ENCODE measurements at places on chromosomes 16 and 17.

GRCh38 chr17:61394630-61395408 is 4.8 kb upstream of the TBX2 start:
- DNase-seq, result no peak

DNA sequence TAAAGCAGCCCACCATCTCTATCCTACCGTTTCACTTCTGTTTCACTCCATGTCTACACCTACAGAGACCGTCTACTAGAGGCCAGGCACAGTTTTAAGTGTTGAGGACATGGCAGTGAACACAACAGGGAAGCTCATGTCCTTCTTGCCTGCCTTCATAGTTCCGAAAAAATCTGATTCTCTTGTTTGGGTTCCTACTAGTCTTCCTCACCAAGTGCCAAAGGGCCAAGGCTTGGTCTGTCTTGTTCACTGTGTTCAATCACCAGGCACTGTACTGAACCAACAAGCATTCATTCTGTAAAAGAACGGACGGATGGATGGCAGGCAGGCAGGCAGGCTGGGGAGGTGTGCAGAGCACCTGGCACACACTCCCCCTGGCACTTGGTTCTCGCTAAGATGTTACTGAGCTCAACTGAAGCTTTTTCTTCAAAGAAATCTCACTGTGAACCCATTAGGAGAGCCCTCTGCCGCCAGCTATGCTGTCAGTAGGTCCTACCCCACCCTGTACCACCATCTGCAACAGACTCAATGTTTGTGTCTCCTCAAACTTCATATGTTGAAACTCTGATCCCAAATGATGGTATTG is 2.5 kb downstream of the DEXI start:
- DNase-seq, result no peak

DNA sequence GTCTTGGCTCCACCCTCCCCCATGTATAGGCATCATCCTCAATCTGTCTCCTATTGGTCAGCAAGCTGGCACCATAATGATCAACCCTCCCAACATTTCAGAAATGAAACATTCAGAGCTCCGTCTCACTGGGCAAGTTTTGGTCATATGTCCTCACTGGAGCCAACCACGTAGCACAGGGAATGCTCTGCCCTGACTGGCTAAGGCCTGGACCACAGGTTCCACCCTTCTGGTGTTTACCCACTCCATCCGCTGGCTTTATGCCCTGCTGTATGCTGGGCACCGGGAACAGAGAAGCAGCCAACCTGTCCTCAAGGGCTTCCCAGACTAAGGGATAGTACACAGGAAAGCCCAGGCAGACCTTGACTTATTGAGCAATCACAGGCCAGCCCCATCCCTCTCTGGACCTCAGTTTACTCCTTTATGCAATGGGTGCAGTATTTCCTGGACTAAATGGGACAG is 20.5 kb downstream of the MYO15A start:
- no peak for DNase-seq

GRCh38 chr16:19746561-19746960 is 28.5 kb downstream of the IQCK start:
- DNase-seq, result no peak

DNA sequence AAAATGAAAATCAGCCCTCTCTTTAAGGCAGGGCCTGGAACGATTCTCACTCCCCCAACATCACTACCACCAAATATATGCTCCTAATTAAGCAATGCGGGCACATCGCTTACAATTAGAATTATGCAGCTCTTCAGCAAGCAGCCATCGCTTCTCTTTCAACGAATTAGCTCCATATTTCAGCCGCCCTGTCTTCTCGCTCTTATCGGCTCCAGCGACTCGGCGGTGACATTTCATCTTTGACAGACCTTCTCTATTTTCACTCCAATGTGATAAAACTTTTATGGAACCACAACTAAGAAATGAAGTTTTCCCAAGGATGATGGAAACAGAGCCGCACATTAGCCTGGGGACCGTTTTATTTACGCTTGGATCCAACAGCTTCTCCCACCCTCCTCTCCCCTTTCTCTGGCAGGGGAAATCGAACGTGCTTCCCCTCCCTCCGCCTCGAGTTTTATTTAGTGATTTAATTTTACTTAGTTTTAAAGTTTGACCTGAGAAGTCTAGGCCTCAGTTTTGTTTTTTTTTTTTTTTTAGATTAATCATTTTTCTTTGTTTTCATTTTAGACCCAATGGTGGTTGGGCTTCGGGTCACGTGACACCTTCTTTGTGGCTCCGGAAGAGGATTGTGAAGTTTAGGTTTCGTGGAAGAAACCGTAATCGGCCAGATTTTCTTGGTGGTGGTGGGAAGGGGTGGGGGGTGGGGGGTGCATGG is 3.1 kb upstream of the HOXB2 start:
- DNase-seq, result no peak

GRCh38 chr16:8568231-8568617 is 22.1 kb downstream of the TMEM114 start:
- DNase-seq, result no peak
